ENCODE measurements at places on chromosomes 7 and 10.
A peak's percentile ranks its signal among the peaks of the same experiment; 100 is the strongest.

GRCh38 chr10:94417321-94417720 lies 15.0 kb downstream of the TBC1D12 start:
- no peak for DNase-seq

- peak; percentile 17 for DNase-seq
These were observed 502.1 kb downstream of the RPS24 start for GRCh38 chr10:78535716-78536218.

DNA sequence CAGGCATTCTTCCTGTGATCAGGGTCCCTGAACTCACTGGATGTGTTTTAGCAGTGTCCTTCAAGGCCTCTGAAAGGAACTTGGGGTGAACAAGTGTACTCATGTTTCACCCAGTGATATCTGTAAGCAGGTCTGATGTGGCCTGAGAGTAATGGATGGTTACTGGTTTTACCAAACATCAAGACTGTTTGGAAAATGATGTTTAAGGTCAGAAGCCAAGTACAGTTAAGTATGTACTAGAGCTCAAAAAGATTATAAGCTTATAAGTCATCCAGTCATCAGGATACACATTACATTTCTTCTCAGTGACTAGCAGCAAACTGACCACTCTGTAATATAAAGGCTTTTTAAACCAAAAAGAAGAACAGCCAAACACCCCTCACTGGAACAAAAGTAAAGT lies 79.8 kb upstream of the PTN start:
- peak; percentile 30 for DNase-seq

DNA sequence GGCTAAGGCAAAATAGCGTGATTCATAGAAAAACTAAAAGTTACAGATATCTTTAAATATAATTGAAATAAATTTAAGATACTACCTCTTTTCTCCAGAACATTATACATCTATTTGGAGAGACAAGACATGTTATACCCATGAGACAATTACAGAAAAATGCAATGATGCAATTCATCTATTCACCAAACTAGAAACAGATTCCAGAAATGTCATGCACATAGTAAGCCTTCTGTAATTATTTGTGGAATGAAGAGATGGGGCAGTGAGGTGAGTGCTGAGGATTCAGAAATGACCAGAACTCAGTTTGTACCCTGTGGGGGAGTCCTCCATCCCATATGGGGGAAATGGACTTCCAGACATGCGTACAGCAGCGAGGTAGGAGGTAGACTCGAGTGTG lies 99.4 kb downstream of the MKX start:
- DNase-seq: peak; percentile 84
